T47D (cell line): ENCODE measurements at places on chromosomes 16 and 17.

GRCh38 chr17:47844227-47844626 lies 3.2 kb upstream of the SCRN2 start:
- DNase-seq, result peak; percentile 23

GRCh38 chr16:80924372-80924978 lies 82.2 kb downstream of the CMC2 start:
- DNase-seq, result peak; percentile 77

DNA sequence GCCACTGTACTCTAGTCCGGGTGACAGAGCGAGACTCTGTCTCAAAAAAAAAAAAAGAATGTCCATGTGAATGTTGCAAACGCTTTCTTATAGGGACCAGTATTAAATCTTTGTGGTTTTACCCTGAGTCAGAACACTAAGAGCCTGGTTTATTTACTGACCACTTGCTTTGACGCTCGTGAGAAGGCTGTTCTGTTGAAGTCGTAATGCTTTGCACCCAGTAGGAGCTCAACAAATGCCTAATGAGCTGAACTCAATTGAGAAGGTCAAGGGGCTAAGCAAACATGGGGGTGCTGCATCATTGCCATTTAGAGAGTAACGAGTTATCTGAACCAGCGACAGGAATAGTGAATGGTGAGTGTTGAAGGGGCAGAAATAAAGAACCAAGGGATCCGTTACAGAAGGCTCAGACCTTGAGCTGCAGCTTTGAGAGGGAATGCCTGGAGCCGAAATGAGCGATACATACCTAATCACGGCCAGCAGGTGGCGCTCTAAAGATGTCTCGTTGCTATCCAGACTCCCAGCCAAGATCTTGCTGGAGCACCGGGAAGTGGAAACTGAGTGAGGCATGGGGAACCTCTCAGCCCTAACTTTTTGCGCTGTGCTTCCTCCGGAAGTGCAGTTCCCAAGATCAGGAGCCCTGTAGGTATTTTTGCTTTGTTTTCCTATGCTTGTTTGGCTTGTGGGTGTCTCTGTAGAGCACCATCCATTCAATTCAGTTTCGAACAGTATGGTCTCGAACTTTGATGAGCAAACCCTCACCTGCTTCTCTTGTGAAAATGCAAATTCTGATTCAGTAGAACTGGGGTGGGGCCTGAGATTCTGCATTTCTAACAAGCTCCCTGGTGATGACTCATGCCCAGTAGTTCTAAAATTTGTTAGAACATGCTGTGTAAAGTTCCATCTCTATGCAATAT lies 12.6 kb upstream of the RNF222 start:
- DNase-seq, result peak; percentile 88

DNA sequence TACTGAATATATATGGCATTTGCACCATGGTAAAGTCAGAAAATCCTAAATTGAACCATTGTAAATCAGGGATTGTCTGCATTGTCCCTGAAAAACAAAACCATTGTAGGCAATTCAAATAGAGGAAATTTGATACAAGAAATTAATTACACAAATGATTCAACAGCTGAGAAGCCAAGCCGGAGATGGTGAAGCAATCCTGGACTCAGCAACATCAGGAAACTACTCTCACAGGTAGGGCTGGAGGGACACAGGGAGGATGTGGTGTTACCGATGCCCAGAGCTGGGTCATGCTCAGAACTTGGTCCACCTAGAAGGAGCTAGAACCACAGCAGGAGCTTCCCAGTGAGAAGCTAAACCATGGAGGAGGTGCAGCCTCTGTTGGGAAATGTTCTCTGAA lies 18.5 kb upstream of the SCNN1B start:
- no peak for DNase-seq

DNA sequence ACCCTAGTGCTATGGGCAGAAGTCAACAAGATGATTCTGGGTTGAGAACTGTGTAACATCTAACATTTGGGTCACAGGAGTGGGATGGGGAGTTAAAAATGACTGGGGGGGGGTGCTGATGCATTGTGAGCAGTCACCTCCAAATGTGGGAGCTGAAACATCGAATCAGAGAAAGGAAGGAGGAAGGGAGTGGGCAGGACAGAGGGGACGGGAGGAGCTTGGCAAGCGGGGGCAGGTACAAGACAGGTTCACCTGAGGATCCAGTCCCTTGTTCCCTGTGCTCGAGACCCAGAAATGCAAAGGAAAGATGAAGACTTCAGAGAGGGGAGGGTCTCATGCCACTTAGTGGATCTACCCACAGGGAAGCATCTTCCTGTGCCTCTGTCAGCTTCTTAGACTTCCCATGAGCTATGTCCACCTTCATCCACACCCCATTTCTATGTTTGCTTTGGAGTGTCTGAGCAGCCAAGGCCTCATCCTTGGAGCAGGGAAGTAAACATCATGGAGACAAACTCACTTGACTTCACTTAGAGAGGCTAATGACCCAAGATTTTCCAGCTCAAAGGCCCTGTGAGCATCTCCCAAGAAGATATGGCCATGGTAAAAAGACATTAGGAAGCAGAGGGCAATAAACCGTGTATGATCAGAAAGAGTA lies 20.5 kb downstream of the SMPD3 start:
- no peak for DNase-seq

- peak; percentile 92 for DNase-seq
Observed at GRCh38 chr16:2429771-2430663, 770 bp downstream of the CCNF start.

DNA sequence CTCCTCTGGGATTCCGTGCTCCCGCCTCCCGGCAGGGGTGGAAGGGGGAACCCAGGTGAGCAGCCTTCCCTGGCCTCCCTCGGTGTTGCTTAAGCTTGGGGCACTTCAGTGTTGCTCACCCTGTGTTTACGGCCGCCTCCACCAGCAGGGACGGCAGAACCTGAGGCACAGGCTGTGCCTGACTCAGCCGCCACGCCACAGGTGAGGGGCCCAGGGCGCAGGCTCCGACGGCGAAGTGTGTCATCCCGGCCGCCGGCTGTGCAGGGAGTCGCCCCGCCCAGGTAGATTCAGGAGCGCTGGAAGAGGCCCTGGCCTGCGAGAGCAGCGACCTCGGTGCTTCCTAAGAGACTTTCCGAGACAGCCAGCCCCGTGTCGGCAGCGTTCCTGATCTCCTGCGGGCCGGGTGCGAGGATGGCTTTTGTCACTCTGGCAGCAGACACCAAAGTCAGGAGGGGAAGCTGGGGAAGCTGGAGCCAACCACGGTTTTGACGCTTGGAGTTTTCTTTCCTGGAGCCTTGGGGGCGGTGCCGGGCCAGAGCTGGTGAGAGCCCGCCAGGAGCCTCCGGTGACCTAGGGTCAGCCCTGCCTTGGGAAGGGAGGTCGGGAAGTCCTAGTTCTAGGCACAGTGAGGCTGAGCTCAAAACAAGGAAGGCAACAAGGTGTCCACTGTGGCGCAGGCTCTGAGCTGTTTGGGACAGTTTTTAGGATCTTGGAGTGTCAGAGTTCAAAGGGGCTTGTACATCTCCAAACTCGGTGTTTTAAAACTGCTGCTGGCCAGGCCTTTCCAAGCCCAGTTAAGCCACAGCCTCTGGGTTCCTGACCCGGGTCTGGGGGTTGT lies 2.1 kb downstream of the GSE1 start:
- peak; percentile 92 for DNase-seq

DNA sequence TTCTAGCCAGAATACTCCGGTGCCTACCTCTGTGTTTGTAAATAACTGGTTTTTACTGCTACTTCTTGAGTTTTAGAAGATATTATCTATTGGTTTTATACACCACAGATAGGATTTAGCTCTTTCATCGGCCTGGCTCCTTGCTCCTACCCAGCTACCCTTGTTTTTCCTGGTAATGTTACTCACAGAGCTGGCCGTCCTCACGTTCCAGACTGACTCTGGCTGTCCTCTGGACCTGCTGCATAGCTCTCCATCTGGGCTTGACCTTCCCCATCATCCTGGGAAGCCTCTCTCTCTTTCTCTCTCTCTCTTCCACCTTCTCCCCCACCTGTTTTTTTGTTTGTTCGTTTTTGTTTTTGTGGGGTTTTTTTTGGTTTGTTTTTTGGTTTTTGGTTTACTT lies 51.5 kb downstream of the MPRIP start:
- DNase-seq, result no peak

- peak; percentile 47 for DNase-seq
Observed at GRCh38 chr16:30585022-30585399, 486 bp downstream of the ZNF785 start.

GRCh38 chr16:1791943-1792812 lies 1.3 kb downstream of the IGFALS start:
- no peak for DNase-seq

DNA sequence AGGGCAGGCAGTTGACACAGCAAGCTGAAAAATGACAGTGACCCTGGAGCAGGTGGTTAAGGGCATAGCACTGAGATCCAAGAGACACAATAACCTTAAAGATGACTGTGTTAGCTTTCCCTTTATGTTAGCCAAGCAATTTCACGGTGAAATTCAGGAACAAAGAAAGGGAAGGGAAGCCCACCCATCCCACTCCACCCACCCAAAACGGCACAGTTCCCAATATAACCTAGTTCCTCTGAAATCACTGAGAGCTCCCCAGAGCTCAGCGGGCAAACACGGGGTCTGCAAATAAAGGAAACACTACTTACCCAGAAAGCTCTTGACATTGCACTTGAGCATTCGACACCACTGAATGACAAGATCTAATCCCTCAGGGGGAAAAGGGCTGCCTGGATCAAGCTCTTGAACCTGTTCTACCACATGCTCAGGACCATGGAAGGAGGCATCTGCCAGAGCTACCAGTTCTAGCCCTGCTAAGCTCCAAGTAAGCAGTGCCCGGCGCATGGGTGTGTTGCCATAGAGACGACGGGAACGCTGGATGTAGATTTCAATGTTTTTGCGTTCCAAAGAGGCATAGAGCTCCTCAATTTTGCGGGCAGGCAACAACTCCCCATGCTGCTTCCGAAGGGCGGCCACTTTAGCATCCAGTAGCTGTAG lies 10.6 kb downstream of the BLTP2 start:
- DNase-seq, result peak; percentile 97

DNA sequence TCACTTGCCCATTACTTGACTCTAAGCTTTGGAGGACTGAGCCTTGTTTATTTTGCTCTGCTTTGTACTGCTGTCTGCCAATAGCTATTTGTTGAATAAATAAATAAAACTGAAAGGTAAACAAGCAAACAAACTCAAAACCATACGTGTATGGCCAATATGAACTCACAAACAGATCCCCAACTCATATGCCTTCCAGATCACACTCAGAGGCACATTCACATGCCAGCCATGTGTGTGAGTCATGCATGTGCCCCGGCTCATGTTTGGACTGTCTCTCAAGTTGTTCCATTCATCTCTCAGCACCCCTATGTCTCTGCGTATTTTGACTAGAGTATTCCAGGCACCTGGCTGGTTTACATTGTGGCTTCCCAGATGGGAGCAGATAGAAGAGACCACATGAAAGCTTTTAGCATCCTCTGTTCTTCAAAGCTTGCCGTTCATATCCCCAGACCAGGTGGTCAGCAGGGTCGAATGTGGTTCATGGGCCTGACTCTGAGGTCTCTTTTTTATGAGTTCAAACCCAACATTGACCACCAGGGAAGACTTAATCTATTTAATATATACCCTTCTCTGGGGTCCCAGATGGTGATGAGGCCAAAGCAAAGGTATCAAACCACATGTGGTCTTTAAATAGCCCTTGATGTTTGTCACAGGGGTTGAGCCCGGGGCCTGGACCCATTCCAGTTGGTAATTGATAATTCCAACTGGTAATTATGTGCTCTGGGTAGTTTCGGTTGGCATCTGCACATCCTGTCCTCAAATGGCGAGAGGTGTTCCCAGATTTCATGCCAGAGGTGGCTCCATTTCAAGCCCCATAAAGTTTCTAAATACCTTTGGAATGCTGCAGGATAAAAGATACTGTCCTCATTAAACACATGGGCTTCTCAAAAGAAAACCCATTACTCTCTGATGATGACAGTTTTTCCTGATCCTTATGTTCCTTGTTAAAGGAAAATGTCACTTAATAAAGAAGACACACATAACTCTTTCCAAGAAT lies 287.3 kb upstream of the MAF start:
- peak; percentile 8 for DNase-seq
